ENCODE measurements at places on chromosomes 16 and 17.

DNA sequence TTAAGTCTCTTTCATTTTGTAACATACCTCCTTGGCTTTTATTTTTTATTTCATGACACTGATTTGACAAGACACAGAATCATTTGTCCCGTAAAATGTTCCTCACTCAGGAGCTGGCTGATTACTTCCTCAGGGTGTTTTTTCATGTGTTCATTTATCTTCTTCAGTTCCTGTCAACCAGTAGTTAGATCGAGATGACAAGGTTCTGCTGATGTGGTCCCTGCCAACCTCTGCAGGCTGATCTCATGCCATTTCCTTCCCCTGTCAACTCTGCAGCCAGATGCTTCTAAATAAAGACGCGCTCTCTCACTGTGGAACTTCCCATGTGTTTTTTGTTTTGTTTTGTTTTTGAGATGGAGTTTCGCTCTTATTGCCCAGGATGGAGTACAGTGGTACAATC lies 8.1 kb upstream of the CXCL16 start:
- no peak for DNase-seq

DNA sequence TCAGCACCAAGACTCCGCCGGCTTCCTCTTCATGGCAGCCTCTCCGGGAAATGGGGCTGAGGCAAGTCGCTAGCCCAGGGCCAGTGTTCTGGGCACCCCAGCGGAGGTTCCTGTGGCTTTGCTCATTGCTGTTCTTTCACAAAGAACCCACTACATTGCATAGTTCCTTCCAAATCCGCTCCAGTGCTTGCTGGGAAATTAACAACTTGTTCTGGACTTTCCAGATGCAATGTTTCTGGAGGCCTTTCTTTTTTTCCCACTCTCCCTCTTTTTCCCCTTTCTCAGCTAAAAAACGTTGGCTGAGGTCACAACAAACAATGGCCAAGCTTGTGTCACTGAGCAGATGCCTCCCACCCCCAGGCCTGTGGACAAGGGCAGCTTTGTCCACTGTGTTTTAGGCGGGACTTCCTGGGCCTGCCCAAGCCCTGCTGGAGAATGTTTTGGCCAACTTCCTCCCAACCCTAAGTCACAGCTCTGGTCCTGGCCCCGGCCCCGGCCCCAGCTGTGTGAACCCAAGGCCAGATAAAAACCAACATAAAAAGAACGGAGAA lies 131.5 kb upstream of the RCVRN start:
- no peak for DNase-seq

DNA sequence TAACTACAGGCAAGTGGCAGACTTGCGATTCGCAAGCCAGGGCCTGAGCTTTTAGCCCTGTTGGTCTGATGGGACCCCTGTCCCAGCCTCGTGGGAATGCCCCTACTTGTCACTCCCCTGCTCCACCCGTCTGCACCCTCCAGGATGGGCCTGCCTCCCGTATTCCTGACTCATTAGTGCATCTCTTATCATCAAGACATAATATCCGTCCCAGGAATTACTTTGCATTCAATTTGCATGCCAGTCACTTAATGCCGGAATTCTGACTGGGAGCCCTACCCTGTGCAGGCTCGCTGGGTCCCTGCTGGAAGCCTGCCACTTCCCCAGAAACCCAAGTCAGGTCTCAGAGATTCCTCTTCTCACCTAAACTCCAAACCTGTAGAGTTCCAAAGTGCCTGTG lies 3.3 kb downstream of the PRSS53 start:
- DNase-seq, result no peak

DNA sequence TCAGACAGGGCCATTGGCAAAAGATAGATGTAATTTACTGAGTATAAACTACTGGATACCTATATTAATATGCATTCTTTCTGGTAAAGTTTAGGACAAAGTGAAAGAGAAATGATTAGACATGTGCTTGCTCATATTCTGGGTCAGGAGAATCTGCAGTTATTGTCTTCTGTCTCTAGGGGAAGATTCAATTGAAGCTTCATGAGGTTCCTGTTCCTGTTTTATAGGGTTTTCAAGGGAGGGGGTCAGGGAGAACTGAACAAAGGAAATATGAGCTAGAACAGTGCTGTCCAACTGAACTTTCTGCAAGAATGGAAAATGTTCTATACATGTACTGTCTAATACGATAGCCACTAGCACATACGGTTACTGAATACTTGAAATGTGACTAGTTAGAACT lies 59.3 kb upstream of the CORO6 start:
- DNase-seq, result no peak

DNA sequence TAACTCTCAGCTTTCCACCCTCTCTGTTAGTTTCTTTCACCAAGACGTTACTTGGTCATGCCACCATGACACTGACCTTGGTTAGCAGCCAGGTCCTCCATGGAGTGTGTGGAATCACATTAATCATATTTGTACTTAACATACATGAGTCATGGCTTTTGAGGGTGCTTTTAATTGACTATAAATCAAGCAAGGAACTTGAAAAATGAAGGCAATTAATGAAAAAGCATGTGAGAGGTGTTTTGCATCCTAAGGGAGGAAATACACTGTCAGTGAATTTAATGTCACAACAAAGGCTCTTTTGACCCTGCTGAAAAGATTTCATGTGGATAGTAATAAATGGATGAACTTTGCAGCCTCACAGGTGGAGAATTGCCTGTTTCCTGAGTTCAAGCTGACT lies 240.7 kb downstream of the CDH13 start:
- DNase-seq, result no peak

DNA sequence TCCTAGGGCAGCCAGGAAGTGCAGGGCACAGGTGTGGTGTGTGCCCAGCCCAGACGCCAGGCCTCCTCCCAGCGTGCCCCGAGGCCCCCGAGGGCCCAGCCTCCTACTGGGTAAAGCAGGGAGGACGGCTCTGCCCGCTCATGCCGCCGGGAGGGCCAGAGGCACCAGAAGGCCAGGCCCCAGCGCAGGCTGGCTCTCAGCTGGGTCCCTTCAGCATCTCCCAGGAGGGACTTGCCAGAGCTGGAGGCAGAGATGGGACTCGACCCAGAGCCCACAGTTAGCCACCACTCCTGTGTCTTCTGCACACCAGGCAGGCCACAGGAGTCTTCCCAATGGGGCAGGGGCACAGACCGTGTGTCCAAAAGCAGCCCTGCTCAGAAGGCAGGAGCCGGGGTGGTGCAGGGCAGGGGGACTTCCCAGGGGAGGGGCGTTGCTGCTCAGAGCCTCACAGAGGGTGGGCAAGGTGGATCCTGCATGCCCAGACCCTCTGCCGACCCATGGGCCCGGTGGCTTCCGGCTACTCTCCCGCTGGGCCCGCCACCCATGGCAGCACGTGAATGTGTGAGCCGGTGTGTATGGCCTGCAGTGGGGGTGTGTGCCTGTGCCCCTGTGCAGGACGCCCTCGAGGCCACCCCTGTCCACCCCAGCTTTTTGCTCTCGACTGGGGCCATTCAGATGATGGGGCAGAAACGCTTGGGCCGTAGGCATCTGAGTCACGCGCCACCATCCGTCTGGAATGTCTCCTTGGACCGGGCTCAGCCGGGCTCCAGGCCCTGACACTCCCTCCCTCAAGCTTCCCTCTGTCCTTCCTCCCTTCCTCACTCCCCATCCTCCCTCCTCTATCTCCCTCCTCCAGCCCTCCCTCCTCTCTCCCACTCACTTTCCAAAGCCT lies 5.7 kb upstream of the ZNF469 start:
- no peak for DNase-seq

GRCh38 chr16:86566601-86566965 lies at the start of gene FOXC2:
TSS of gene FOXC2 (plus strand) at chr16:86566829. CDS start at chr16:86567336, 507 bp downstream.
- DNase-seq, result no peak

- DNase-seq, result no peak
Measured at GRCh38 chr17:17557796-17558195, 33.7 kb downstream of the PEMT start.

- DNase-seq, result no peak
Measured at GRCh38 chr16:53913920-53914319, 210.0 kb downstream of the FTO start.

DNA sequence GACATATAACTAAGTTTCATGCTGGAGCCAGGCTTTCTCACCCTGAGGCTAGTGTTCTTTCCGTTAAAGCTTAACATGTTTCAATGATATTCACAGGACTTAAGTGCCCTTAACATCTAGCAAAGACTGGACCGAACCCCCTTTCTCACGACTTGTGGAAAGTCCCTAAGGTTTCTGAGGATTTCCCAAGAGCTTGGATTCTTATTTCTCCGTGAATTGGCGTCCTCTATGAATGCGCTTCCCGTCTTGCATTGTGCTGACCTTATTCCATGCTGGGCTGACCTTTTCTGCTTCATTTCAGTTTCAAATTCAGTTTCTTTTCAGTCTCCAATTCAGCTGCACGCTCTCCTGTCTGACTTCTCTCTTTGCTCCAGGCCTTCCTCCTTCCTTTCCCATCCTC lies 206.4 kb downstream of the HS3ST3A1 start:
- DNase-seq, result no peak

GRCh38 chr16:400061-400591 lies 1.6 kb upstream of the DECR2 start:
- no peak for DNase-seq

DNA sequence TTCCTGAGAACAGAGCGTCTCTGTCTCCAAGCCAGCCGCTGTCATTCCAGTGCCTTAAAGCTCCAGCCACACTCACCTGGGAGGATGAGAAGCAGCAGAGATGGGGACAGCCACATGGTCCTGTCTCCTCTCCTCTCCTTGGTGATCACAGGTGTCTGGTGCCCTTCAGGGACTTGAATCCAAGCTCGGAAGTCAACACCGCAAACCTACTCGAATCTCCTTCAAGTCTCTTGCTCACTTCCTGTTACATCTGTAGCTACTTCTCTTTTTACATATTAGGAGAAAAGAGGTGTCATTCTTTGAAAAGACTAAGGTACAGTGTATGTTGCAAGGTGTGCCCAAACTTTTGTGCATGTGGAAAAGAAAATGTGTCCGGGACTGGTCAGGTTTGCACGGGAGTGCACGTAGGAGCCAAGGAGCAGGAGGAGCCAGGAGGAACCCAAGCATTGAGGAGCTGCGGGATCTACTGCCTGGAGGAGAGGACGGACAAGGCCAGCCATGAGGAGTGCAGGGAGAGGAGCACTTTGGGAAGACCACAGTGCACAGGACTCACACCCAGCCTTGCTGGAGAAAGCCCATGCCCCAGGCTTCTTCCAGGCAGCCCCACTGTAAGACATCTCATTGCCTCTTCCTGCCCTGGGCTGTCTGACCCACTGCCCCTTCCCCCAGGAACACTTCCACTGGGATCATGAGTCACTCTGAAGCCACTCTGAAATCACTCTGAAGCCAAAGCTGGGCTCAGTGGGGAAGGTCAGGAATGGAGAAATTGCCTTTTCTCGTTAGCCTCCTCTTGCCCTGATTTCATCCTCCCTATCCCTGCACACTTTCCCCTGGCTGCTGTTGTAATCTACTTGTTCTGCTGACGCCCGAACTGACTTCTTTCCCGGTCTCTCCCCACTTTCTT lies at the start of gene CD300LD:
TSS of gene CD300LD (minus strand) at position 197 of the 904 bp plus-strand sequence. CDS start at position 116, 81 bp downstream.
- no peak for DNase-seq

- no peak for DNase-seq
Measured at GRCh38 chr16:88945473-88945872, 31.5 kb downstream of the CBFA2T3 start.

DNA sequence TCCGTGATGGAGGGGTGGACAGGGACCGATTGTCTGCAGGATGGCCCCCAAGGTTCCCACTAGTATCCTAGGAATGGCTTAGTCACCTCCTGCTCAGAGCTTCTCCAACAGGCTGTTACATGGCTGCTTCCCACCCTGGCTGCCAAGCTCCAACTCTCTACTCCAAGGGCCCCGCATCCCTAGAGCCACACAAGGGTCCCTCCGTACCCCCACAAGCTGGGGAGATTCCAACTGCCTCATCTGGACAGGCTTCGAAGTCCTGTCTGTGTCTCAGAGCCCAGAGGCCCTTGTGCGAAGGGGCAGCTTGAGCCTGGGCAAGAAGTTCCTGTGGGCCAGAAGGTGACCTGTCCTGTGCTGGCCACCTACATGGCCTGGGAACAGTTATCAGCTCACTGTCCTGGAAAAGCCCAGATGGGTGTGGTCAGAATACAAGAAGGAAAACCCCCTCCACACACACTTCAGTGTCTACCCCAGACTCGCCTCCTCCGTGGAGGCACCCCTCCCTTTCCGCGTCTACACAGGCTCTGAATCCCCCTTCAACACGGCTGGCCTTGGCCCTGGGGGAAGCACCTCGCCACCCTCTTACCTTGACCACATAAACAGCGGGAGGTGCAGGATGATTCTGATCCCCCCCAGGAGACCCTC lies 586 bp downstream of the MEAK7 start:
- DNase-seq, result no peak

GRCh38 chr16:2074071-2074470 lies 26.3 kb downstream of the TSC2 start:
- no peak for DNase-seq

DNA sequence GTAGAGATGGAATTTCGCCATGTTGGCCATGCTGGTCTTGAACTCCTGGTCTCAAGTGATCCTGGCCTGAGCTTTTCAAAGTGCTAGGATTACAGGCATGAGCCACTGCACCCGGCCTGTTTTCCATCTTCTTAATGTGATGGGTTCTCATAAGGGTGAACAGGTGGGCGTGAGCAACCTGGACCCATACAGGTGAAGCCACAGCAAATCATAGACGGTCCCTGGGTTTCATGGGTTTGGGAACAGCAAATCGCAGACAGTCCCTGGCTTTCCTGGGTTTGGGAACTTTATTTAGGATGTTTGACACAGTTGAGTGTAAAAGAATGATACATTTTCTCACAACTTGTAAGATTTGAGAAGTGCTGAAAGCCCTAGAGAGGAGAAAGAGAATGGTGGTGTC lies 12.9 kb upstream of the MEIOB start:
- DNase-seq, result no peak

- no peak for DNase-seq
Measured at GRCh38 chr16:53058441-53058840, 3.6 kb downstream of the CHD9 start.

DNA sequence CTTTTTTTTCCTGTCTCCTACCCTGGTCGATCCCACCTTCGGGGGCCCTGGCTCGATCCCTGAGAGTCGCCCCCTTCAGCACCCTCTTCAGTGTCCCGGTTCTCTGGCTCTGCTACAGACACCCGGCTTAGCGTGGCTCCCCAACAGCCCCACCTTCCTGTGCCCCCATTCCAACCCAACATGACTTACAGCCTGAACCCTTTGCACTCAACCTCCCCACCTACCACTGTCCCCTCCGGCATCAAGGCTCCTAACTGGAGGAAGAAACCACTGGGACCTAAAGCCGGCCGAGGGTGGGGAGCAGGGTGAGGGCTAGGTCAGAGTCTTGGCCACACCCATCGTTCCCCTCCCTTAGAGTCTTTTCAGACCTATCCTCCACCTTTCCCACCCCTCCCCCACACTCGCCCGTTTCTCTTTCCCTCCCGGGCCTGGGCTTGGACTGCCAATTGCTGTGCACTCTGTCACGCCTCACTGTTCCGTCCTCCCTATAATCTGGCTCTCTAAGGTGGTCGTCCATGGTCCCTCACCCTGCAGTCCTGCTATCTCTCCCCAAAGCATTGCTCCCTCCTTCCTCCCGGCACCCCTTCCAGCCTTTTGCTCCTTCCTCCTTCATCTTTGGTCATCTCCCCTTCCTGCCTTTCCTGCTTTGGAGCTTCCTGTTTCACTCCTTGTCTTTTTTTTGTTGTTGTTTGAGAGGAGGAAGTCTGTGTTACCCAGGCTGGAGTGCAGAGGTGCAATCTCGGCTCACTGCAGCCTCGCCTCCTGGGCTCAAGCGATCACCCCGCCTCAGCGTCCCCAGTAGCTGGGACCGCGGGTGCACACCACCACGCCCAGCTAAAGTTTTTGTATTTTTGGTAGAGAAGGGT lies 890 bp upstream of the CLDN7 start:
- DNase-seq, result no peak

Data from stimulated activated CD4-positive, alpha-beta T cell treated with anti-CD3 and anti-CD28 coated beads, Interleukin-1b, Interleukin-23, amount 100 ng/mL, for 1 hour (primary cell).